Naive thymus-derived CD4-positive, alpha-beta T cell (primary cell): ENCODE measurements at places on chromosomes 5 and 9. TPM values are rescaled to one million over a fixed set of nuclear protein-coding genes. Genes with fewer than 3 reads are reported as not detected.

The MAN2A1 gene
- 36.2 and 37.1 TPM in 2 replicates for total RNA-seq

The SPINK13 gene
- total RNA-seq = not detected

The CFAP157 gene
- 0.27 TPM for total RNA-seq

The PDZD2 gene
- total RNA-seq = 2.7 TPM

The TXNDC8 gene
- not detected for total RNA-seq

The PCDHA13 gene
- total RNA-seq = not detected

The ZNF608 gene
- 0.90 TPM for total RNA-seq

DNA sequence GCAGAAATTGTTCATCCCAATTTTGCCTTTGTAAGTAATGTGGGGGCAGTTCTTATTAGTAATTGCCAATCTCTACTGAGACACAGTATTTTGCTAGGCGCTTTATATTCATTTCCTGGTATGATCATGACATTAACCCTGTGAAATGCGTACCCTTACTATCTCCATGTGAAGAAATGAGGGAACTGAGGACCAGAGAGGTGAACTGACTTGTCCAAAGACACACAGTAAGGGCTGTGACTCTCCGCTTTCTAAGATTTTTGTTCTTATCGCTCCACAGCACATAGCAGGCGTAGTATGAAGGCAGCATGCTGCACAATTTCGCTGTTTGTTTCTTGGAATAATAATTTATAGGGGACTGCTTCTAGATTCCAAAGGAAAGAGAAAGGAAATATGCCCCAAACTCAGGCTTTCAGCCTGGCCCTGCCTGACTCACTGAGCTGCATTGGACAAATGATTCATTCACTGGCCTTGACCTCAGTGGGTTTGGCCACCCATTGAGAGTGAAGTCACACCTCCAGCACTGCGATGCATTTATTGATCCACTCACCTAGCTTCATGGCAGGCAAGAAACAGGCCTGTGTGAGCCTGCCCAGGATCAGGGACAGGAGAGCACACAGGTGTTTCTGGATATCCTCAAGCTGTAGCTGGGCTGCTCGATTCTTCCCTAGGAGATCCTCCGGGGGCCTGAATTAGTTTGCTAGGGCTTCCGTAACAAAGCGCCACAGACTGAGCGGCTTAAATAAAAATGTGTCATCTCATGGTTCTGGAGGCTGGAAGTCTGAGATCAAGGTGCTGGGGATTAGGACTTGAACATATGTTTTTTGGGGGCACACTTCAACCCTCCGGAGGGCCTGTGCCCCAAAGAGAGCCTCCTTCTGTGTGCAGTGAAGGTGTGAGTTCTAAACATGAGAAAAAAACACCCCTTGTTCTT is 7.2 kb upstream of the DUSP1 start:
- peak overlapping the region; percentile 10 for H3K4me3 ChIP-seq
- peak overlapping the region; percentile 89 for H3K27ac ChIP-seq
- H3K36me3 ChIP-seq = no peaks in the 10 kb centered on the region
- no peak for DNase-seq
- no peaks in the 10 kb centered on the region for H3K27me3 ChIP-seq

DNA sequence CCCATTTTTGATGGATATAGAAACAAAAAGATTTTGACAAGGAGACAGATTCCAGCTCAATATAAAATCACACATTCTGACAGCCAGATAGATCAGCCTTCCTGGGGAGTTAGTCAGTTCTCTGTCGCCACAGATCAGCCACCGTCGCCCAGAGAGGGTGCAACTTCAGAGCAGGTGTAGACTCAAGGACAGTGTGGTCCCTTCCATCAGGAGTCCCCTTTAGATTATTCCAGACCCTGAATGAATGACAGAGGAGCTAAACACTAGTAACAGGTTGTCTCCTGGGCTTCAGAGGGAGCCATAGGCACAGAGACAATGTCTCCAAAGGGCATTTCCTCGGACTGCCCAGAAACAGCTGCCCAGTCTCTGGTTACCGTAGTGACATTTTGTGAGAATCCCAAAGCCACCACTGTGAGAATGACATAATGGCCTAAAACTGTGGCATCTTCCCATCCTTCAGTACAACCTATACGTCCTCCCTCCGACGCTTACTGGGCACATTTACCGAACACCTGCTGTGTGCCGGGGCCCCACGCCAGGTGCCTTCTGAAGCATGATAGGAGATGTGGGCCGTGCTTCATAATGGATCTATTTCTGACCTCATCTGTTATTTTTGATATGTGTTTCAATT is 47.4 kb upstream of the SLC2A8 start:
- DNase-seq = no peak
- no peak overlapping the region for H3K4me3 ChIP-seq
- H3K36me3 ChIP-seq = no peaks in the 10 kb centered on the region
- H3K27ac ChIP-seq = no peak overlapping the region
- H3K4me1 ChIP-seq = no peaks in the 10 kb centered on the region

DNA sequence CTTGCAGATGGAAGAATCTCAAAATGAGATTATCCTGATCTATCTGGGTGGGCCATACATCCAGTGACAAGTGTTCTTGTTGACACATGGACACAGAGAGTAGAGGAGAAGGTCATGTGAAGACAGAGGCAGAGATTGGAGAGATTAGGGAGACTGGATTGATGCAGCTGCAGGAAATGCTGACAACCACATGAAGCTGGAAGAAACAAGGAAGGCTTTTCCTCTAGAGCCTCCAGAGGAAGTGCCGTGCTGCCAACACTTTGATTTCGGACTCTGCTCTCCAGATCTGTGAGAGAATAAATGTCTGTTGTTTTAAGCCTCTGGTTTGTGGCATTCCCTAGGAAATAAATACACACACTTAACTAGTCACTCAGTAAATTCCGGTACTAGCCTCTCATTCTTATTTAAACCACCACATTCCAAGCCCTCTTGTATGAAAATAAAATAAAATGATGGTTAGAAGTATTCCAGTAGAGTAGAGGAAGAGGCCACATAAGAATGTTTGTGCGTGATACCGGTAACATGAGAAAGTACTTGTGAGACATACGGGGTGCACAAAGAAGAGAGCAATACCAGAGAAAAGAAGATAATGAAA is 110.9 kb upstream of the DMAC1 start:
- no peaks in the 10 kb centered on the region for H3K4me1 ChIP-seq
- no peak overlapping the region for H3K27ac ChIP-seq
- DNase-seq = no peak
- no peak overlapping the region for H3K4me3 ChIP-seq
- H3K27me3 ChIP-seq = no peaks in the 10 kb centered on the region

- no peaks in the 10 kb centered on the region for H3K4me1 ChIP-seq
- DNase-seq = no peak
- no peak overlapping the region for H3K4me3 ChIP-seq
- no peak overlapping the region for H3K27ac ChIP-seq
- H3K36me3 ChIP-seq = no peaks in the 10 kb centered on the region
- H3K27me3 ChIP-seq = no peaks in the 10 kb centered on the region
Measured at GRCh38 chr9:105978336-105978735, 284.0 kb downstream of the TMEM38B start.

GRCh38 chr5:22835686-22836085 is 17.5 kb downstream of the CDH12 start:
- no peaks in the 10 kb centered on the region for H3K4me1 ChIP-seq
- no peaks in the 10 kb centered on the region for H3K27me3 ChIP-seq
- no peak overlapping the region for H3K4me3 ChIP-seq
- no peak overlapping the region for H3K27ac ChIP-seq
- no peak for DNase-seq

DNA sequence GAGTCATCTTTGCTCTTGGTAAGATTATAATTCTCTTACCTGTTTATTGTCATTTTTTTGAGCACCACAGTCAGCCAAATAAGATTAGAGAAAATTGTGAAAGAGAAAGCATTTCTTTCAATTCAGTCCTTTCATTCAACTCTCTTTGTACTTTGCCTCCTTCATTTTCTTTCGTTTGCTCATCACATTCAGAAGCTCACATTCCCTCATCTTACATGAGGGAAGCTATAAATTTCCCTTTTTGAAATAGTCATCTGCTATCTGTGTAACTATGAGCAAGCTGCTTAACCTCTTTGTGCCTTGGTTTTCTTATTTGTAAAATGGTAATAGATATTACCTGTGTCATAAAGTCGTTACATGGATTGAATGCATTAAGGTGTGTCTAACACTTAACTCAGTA is 41.4 kb downstream of the PAM start:
- H3K27me3 ChIP-seq = no peaks in the 10 kb centered on the region
- DNase-seq = no peak
- no peak overlapping the region for H3K4me3 ChIP-seq
- H3K36me3 ChIP-seq = no peaks in the 10 kb centered on the region
- no peak overlapping the region for H3K27ac ChIP-seq
- H3K4me1 ChIP-seq = peaks cover 13% of the 10 kb centered on the region

- H3K27ac ChIP-seq = no peak overlapping the region
- no peaks in the 10 kb centered on the region for H3K4me1 ChIP-seq
- no peak overlapping the region for H3K4me3 ChIP-seq
- H3K27me3 ChIP-seq = no peaks in the 10 kb centered on the region
- H3K36me3 ChIP-seq = no peaks in the 10 kb centered on the region
Measured at GRCh38 chr5:154618696-154619095, 136.5 kb upstream of the LARP1 start.

GRCh38 chr5:172872997-172873491 is 39.0 kb downstream of the ERGIC1 start:
- no peaks in the 10 kb centered on the region for H3K4me1 ChIP-seq
- no peaks in the 10 kb centered on the region for H3K36me3 ChIP-seq
- no peak overlapping the region for H3K27ac ChIP-seq
- H3K4me3 ChIP-seq = no peak overlapping the region
- no peaks in the 10 kb centered on the region for H3K27me3 ChIP-seq

DNA sequence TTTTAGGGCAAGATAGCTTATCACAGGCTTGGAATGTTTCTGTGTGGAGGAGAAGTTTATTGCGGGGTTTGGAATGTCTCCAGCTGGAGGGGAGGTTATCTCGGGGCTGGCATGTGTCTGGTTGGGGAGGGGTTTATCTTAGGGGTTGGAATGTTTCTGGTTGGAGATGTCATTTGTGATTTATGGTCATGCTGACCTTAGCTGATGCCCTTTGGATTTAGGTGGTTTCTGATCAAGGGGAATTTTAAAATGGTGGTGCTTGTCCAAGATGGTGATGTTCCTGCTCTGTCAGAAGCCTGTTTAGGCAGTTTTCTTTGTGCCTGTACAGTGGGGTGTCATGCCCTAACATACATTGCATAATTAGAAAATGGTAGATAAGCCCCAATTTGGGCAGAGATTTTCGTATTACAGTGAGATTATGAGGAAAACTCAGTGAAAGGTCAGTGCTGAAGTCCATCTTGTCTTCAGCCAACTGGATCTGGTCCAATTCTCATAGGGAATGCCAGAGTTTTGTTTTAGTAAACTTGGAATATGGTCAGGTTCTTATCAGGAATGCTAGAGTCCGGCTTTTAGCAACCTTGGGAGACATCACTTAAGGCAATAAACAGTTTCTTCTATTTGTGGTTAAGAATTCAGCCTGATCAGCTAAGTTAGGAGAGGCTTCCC is 14.3 kb downstream of the CDK20 start:
- H3K27me3 ChIP-seq = no peaks in the 10 kb centered on the region
- no peak for DNase-seq
- H3K4me1 ChIP-seq = no peaks in the 10 kb centered on the region
- no peaks in the 10 kb centered on the region for H3K36me3 ChIP-seq

- H3K27ac ChIP-seq = no peak overlapping the region
- H3K36me3 ChIP-seq = no peaks in the 10 kb centered on the region
- DNase-seq = no peak
- no peaks in the 10 kb centered on the region for H3K4me1 ChIP-seq
- no peaks in the 10 kb centered on the region for H3K27me3 ChIP-seq
- no peak overlapping the region for H3K4me3 ChIP-seq
Measured at GRCh38 chr9:83572524-83572923, 34.3 kb upstream of the FRMD3 start.

GRCh38 chr9:23731353-23731752 is 94.7 kb downstream of the ELAVL2 start:
- H3K4me1 ChIP-seq = no peaks in the 10 kb centered on the region
- H3K4me3 ChIP-seq = no peak overlapping the region
- no peak overlapping the region for H3K27ac ChIP-seq
- H3K27me3 ChIP-seq = no peaks in the 10 kb centered on the region

- H3K27me3 ChIP-seq = no peaks in the 10 kb centered on the region
- no peak for DNase-seq
- H3K4me1 ChIP-seq = peaks cover 3% of the 10 kb centered on the region
Measured at GRCh38 chr5:178211095-178212048, 7.0 kb downstream of the HNRNPAB start.

DNA sequence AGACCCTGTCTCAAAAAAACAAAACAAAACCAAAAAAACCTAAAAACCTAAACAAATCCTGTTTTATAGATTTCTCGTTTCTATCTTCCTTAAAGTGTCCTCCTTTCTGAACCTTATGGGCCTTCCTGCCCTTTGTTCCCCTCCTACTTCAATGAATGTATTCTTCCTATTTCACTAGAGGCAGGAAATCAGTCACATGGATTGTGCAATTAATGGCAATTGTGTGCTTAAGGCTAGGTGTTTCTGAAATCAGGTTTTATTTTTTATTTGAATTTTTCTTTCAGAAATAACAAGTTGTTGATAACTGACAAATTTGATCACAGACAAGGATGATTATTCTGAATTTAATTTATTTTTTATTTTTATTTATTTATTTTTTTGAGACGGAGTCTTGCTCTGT is 220.6 kb upstream of the SEMA6A start:
- H3K4me1 ChIP-seq = no peaks in the 10 kb centered on the region
- no peak overlapping the region for H3K27ac ChIP-seq
- H3K36me3 ChIP-seq = no peaks in the 10 kb centered on the region
- no peak for DNase-seq
- no peaks in the 10 kb centered on the region for H3K27me3 ChIP-seq
- no peak overlapping the region for H3K4me3 ChIP-seq

DNA sequence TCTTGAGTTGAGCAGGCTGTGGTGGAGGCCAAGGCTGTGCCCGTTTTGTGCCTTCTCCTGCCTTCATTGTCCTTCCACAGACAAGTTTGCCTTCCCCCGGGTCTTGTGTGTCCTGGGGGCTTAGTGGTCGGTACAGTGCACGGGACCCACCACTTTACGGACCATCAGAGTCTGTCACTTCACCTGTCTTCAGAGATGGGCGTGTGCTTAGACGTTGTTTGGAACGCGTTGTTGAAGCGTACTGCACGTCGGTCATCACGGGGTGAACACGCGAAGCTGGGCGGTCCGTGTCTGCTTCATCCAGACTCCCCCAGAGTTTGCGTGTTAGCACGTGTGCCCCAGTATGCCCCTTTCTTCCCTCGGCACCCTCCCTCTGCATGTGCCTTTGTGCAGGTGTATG is 24.8 kb downstream of the CEP72 start:
- no peaks in the 10 kb centered on the region for H3K27me3 ChIP-seq
- no peaks in the 10 kb centered on the region for H3K36me3 ChIP-seq
- DNase-seq = no peak

DNA sequence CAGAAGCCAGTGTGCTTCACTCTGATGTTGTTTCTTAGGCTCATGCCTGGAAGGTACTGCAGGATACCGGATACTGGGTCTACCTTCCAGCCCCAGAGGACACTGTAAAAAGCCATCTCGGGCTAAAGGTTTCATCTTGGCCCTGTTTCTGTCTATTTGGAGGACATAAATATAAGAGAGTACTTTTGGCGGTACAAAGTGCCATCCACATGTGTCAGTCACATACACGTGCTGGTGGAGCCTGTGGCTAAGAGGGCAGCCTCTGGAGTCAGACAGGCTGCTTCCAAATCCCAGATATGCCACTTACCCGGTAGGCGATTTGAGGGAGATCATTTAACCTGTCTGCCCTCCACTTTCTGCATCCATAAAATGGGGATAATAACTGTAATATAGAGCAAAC is 160.4 kb downstream of the NR3C1 start:
- H3K27ac ChIP-seq = no peak overlapping the region
- H3K36me3 ChIP-seq = no peaks in the 10 kb centered on the region
- H3K4me3 ChIP-seq = no peak overlapping the region
- H3K27me3 ChIP-seq = no peaks in the 10 kb centered on the region
